ENCODE measurements at places on chromosomes 3 and 15. TPM values are rescaled to one million over a fixed set of nuclear protein-coding genes. Genes with fewer than 3 reads are reported as not detected.

The MUSTN1 gene
- not detected for polyA plus RNA-seq

DNA sequence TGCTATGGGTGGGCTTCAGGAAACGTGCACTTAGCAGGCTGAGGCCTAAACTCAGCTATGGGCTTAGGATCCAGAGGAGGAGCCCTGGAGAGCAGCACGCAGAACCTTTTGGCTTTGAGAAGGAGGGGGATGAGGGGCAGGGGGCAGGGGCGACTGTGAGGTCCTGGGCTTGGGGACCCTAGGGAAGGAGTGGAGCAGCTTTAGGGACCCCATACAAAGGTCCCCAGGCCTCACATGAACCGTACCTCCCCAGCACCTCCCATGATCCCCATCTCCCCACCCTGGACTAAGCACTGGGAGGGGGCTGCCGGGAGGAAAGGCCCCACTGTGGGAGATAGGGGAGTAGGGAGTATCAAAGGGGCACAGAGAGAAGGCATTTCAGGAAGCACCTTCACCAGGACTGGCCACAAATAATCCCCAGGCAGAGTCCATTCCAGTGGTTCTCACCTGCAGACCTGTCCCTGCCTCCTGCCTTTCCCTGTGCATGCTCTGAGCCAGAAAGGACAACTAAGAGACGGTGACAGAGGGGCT lies 62.0 kb upstream of the KLF13 start:
- DNase-seq = no peak

GRCh38 chr3:122023335-122023910 lies 1.4 kb upstream of the ILDR1 start:
- DNase-seq = no peak

The GOLGA8N gene
- 14.9 TPM for polyA plus RNA-seq

DNA sequence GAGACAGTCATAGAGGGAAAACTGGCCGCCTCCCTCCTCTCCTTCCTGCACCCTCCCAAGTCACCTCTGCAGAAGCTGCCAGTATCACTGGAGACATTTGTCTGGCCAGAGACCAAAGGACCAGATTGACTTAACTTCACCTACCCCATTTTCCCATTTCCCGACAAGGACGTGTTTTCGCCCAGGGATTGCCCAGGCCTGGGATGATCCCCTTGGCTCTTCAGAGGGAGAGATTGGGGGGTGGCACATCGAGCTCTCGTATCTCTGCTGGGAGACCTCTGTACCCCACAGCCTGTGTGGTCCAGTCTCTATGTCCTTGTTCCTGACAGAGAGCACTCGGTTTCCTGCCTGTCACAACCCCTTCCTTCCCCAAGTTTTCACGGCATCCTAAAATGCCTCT lies 31.4 kb downstream of the RGMA start:
- DNase-seq = no peak

The CFAP100 gene
- 1.6 TPM for polyA plus RNA-seq

DNA sequence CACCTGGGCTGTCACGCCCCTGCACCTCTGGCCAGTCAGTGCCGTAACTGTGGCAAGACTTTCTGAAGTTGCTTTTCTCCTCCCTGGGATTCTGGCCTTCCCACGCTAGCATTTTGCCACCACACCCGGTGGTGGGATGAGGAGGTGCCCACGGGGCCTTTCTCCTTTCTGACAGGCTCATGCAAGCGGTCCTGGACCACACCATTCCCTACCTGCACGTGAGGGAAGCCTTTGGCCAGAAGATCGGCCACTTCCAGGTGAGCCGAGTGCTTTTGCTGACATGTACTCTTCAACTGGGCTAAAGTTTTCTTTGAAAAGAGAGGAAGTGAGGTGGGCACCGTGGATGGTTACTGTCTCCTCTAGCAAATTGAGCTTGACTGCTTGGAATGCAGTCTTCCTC lies 9.6 kb downstream of the IVD start:
- DNase-seq = no peak

The ITGB5 gene
- 98.4 TPM for polyA plus RNA-seq

DNA sequence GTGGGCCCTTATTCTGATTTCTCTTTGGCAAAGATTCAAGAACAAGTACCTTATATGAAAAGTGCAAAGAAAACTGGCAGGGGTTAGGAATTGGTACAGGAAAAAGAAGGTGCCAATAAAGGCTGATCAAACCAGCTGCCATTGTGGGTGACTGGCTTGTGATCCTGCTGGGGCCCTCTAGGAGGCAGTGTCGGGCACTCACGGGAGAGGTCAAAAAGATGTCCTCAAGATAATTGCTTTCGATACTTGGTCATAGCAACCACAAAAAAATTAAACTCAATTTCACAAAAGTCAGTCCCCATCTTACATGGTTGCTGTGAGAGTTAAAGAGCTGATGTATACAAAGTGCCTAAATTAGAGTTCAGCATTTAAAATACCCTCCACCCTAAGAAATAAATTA lies 31.0 kb upstream of the CAV3 start:
- DNase-seq = no peak

DNA sequence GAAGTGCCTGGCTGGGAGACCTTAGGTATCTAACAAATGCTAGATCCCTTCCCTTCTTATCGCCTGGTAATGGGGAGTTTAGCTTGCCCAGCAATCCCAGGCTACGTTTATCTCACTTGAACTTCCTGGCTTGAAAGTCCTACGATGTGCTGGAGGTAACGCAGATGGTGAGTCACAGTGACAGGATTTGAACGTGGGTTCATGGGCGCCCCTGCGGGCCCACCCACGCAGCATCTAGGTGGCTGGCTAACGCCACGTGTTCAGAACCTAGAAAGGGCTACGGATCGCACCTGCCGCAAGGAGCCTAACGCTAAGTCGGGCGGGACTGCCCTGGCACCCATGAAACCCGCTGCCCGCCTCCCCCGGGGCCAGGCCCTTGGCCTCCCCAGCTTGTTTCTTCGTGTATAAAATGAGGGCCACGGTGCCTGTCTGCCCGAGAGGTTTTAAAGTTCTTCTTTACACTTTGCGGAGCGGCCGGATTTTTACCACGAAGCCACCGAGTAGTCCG lies 600 bp upstream of the USP3 start:
- no peak for DNase-seq

Measured in right renal pelvis (tissue), 4 donors.